Aortic smooth muscle cell (primary cell): ENCODE measurements at places on chromosomes 2 and 18. TPM values are rescaled to one million over a fixed set of nuclear protein-coding genes. Genes with fewer than 3 reads are reported as not detected.

Gene SERPINB4
- not detected in 2 replicates for total RNA-seq

Gene DPYSL5
- total RNA-seq, result not detected in 2 replicates

Gene IL1RN
- not detected in 2 replicates for total RNA-seq

Gene ZSWIM2
- total RNA-seq, result not detected in 2 replicates

Gene ACVR1C
- under 0.01 and 0.19 TPM in 2 replicates for total RNA-seq

Gene THAP4
- total RNA-seq, result 32.8 and 42.8 TPM in 2 replicates

Gene TNFRSF11A
- total RNA-seq, result 1.5 and 2.2 TPM in 2 replicates

Gene LCT
- not detected in 2 replicates for total RNA-seq

Gene STK16
- total RNA-seq, result 26.8 and 34.8 TPM in 2 replicates

Gene CHRND
- not detected in 2 replicates for total RNA-seq

Gene AQP12B
- not detected in 2 replicates for total RNA-seq

Gene CMPK2
- 1.6 and 2.1 TPM in 2 replicates for total RNA-seq

Gene UCN
- total RNA-seq, result 0.40 and 0.50 TPM in 2 replicates

Gene GAREM2
- total RNA-seq, result 0.53 and 0.68 TPM in 2 replicates

Gene INSIG2
- 9.1 and 14.2 TPM in 2 replicates for total RNA-seq

Gene FN1
- total RNA-seq, result 3,653 and 7,001 TPM in 2 replicates

Gene PAIP2B
- total RNA-seq, result 0.12 and 0.26 TPM in 2 replicates

Gene FOXD4L1
- total RNA-seq, result 0.06 and 0.13 TPM in 2 replicates

Gene IL1A
- 0.13 and 0.19 TPM in 2 replicates for total RNA-seq

Gene ATP6V1C2
- total RNA-seq, result not detected in 2 replicates

Gene KIAA2012
- total RNA-seq, result under 0.01 TPM in 1 of 2 replicates, not detected in the other

Gene FBXO48
- total RNA-seq, result 0.19 and 0.26 TPM in 2 replicates

Gene G6PC2
- not detected in 2 replicates for total RNA-seq

Gene PLGLB2
- 0.53 and 0.87 TPM in 2 replicates for total RNA-seq

Gene GREB1
- total RNA-seq, result 0.12 and 0.40 TPM in 2 replicates

Gene SLC19A3
- 0.06 and 0.40 TPM in 2 replicates for total RNA-seq

Gene UGT1A10
- not detected in 2 replicates for total RNA-seq

Gene CCNYL1
- 16.9 and 27.3 TPM in 2 replicates for total RNA-seq

Gene DNAH7
- total RNA-seq, result 1.2 and 1.7 TPM in 2 replicates
